ENCODE measurements at places on chromosomes 2 and 18. TPM values are rescaled to one million over a fixed set of nuclear protein-coding genes. Genes with fewer than 3 reads are reported as not detected.

Gene GPBAR1
- 2.0 TPM for total RNA-seq

Gene SDC1
- 0.68 TPM for total RNA-seq

Gene CFLAR
- 218 TPM for total RNA-seq

Gene OSGEPL1
- total RNA-seq = 8.7 TPM

Gene ATP9B
- total RNA-seq = 11.7 TPM

Gene TBR1
- total RNA-seq = not detected

Gene INHBB
- total RNA-seq = 7.1 TPM

Gene ANO7
- 0.81 TPM for total RNA-seq

Gene ITGA4
- 1.8 TPM for total RNA-seq

Gene KLHL41
- total RNA-seq = 159 TPM

Gene SERPINB3
- not detected for total RNA-seq

Gene CFAP53
- not detected for total RNA-seq

Gene B3GNT7
- total RNA-seq = 9.1 TPM

Gene ALLC
- not detected for total RNA-seq

Gene SP3
- 41.2 TPM for total RNA-seq

Gene ATG9A
- 79.4 TPM for total RNA-seq

Gene REEP1
- total RNA-seq = 23.6 TPM

Gene TYW5
- total RNA-seq = 2.7 TPM

Gene IL1RL2
- total RNA-seq = not detected

Gene NTSR2
- not detected for total RNA-seq

Gene YIPF4
- total RNA-seq = 77.2 TPM

Gene CDH2
- 293 TPM for total RNA-seq

Gene MYCN
- 0.54 TPM for total RNA-seq

Gene DDX1
- total RNA-seq = 142 TPM

Gene ERBB4
- total RNA-seq = 12.4 TPM

Gene TGFA
- 1.0 TPM for total RNA-seq

Gene UGT1A5
- not detected for total RNA-seq
